ENCODE measurements at places on chromosomes 1 and 21. TPM values are rescaled to one million over a fixed set of nuclear protein-coding genes. Genes with fewer than 3 reads are reported as not detected.

The ALPL gene
- 0.31 TPM for polyA plus RNA-seq

The CELSR2 gene
- 5.9 TPM for polyA plus RNA-seq

The WDR64 gene
- not detected for polyA plus RNA-seq

The CRP gene
- polyA plus RNA-seq: not detected

The ZNF326 gene
- 47.8 TPM for polyA plus RNA-seq

The TMCO4 gene
- polyA plus RNA-seq: 4.6 TPM

The PTPRC gene
- not detected for polyA plus RNA-seq

DNA sequence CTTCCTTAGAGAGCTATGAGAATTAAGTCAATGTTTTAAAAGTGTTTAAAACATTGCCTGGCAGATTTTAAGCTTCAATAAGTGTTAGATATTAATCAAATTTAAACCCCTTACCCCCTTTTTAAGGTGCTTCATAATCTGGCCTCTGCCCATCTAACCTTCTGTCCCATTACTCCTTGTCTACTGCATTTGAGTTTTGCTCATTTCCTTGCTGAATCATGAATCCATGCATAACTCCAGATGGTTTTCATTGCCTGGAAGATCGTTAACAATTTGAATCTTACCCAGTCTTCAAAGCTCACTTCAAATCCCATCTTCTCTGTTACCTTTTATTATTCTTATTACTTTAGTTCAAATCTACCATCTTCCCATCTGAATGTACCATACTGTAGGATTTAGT is 4.6 kb downstream of the HJV start:
- no peak for DNase-seq

DNA sequence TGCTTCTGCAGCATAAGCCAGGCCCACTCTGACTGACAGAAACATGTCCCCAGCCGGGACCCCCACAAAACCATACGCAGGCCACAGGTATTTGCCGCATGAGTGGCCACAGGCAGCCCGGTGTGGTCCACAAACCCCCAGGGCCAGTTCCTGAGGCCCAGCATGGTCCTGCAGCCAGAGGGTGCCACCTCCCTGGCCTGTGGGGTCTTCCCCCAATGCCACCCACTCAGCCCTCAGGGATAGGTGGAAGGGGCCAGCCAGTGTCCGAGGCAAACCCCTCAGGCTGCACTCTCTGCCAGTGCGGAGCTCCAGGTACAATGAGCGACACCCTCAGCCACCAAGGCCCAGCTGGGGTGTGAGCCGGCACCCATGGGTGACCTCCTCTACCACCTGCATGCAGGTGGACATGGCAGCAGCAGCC is 43.5 kb downstream of the UBE2G2 start:
- DNase-seq: no peak

- DNase-seq: no peak
These were observed 76.1 kb upstream of the JAK1 start for GRCh38 chr1:65042467-65042866.

DNA sequence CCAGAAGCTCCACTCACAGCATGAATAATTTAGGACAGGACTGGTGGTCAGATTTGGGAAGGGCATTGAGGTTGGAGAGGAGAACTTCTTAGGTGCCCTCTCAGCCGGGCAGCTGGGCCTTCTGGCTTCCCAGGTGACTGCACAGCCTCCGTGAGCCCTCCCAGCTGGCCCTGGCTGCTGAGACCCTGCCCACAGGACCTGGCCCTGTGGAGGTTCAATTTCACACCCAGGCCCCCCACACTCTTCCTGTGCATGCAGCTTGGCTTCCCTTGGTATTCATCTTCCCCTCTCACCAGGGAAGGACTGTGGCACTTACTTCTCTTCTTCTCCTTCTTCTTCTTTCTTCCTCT is 50.6 kb downstream of the NDUFS5 start:
- DNase-seq: no peak

DNA sequence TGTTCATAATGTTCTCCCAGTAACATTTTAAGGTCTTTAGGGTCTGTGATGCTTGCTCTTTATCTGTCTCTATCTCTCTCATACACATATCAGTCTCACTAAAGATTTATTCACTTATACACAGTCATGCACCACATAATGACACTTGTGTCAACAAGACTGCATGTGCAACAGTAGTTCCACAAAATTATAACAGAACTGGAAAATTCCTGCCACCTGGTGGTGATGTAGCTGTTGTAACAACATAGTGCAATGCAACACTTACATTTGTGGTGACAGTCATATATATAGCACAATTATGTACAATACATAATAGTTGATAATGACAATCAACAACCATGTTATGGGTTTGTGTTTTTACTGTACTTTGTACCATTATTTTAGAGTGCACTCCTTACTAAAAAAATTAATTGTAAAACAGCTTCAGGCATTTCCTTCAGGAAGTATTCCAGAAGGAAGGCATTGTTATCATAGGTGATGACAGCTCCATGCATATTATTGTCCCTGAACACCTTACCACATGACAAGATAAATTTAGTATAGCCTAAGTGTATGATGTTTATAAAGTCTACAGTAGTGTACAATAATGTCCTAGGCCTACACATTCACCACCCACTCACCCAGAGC is 8.1 kb downstream of the TDRD5 start:
- peak; percentile 20 for DNase-seq

GRCh38 chr1:189616893-189617292 is 860.8 kb downstream of the BRINP3 start:
- peak; percentile 79 for DNase-seq

DNA sequence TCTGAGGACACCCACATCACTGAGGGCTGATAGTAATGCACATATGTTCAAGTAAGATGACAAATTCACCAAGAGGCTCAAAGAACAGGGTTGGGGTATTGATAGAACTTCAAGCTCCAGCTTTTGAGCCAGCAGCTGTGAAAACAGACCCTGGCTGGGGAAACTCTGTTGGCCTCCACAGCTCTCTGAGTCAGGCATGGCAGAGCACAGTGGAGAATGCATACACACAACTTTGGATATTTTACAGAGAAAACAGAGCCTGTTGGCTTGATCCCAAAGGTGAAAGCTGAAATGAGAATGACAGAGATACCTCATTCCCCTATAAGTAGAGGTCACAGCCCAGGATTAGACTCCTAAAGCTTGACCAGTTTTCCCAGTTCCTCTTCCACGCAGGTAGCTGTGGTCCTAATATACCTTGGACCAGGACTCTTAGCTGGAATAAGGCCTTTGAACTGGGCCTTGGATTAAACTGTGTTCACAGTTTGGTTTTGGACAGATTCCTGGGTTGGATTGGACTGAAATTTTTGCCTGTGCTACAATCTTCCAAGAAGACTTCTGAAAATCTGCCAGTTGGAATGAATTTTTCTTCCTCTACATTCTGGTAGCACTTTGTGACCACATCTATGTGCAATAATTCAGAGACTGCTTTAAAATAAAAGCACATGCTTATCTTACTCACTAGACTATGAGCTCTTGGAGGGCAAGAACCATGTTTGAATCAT is 101.6 kb upstream of the HMGB4 start:
- DNase-seq: no peak

GRCh38 chr1:19418503-19418971 is 66.8 kb downstream of the CAPZB start:
- no peak for DNase-seq
